ENCODE measurements at places on chromosomes 7 and 10. TPM values are rescaled to one million over a fixed set of nuclear protein-coding genes. Genes with fewer than 3 reads are reported as not detected.

TMEM229A gene
- total RNA-seq, result not detected

SPDYE1 gene
- total RNA-seq, result under 0.01 TPM

MIOS gene
- 78.3 TPM for total RNA-seq

WEE2 gene
- 0.31 TPM for total RNA-seq

GPR141 gene
- 3.8 TPM for total RNA-seq

SPDYE2B gene
- 0.21 TPM for total RNA-seq

TSPAN13 gene
- 5.0 TPM for total RNA-seq

BTBD16 gene
- total RNA-seq, result not detected

GPR26 gene
- under 0.01 TPM for total RNA-seq

MOGAT3 gene
- total RNA-seq, result not detected

PIK3AP1 gene
- 49.0 TPM for total RNA-seq

ZNF479 gene
- total RNA-seq, result 0.10 TPM

UPK3BL2 gene
- 15.0 TPM for total RNA-seq

PAOX gene
- total RNA-seq, result 1.9 TPM

COA1 gene
- total RNA-seq, result 69.3 TPM

VPS41 gene
- total RNA-seq, result 28.3 TPM

CCDC6 gene
- total RNA-seq, result 32.0 TPM

DNAAF5 gene
- 2.9 TPM for total RNA-seq

Data from mononuclear cell (primary cell).